ENCODE measurements at places on chromosomes 2 and 18.
A peak's percentile ranks its signal among the peaks of the same experiment; 100 is the strongest.

GRCh38 chr2:8495189-8495989 is 186.5 kb upstream of the ID2 start:
- no peak for DNase-seq

- no peak for DNase-seq
Observed at GRCh38 chr2:44952143-44952805, 10.8 kb downstream of the SIX3 start.

DNA sequence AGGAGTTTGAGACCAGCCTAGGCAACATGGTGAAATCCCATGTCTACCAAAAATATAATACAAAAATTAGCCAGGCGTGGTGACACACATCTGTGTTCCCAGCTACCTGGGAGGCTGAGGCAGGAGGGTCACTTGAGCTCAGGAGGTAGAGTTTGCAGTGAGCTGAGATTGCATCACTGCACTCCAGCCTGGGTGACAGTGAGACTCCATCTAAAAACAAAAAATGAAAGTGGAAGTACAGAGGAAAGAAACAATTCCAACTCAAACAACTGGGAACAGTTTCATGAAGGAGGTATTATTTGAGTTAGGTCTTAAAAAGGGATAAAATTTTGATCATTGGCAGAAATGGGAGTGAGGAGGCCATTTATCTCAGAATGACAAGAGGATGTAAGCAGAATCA is 6.3 kb upstream of the RAB1A start:
- no peak for DNase-seq

- DNase-seq, result no peak
Observed at GRCh38 chr2:144496092-144496976, 23.6 kb downstream of the ZEB2 start.

- DNase-seq, result no peak
Observed at GRCh38 chr18:51110073-51110797, 80.2 kb downstream of the SMAD4 start.

- DNase-seq, result no peak
Observed at GRCh38 chr18:41320100-41320499, 634.9 kb upstream of the PIK3C3 start.

- no peak for DNase-seq
Observed at GRCh38 chr2:213221957-213222356, 62.3 kb upstream of the SPAG16 start.

DNA sequence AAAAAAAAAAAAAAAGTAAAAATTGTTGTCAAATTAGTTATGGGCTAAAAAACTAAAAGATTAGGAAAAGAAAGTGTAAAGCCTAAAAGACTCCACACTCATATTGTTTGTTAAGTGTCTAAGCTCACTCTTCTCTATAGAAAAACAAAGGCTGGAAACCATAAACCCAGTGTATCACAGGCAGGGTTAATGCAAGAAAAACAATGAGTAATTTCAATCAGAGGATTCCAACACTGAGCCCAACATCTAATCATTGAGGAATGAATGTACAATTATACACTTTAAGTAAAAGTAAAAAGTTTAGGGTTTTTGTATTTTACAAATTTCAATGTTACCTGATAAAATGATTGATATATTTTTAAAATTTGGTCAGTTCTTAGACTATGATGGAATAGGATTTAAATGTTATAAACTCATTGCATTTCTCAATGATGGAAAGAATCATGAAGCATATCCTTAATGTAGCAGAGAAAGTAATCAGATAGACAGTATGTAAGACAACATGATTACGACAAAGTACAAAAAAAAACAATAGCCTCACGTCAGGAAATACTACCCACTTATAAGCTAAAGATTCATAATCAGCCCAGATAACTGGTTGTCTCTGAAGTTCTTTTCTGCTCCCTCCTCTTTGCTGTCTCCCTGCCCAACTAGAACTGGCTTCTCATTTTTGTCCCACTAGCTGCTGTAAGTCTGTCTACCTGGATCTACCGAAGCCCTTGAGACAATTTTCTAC is 44.5 kb upstream of the SP3 start:
- DNase-seq, result no peak

DNA sequence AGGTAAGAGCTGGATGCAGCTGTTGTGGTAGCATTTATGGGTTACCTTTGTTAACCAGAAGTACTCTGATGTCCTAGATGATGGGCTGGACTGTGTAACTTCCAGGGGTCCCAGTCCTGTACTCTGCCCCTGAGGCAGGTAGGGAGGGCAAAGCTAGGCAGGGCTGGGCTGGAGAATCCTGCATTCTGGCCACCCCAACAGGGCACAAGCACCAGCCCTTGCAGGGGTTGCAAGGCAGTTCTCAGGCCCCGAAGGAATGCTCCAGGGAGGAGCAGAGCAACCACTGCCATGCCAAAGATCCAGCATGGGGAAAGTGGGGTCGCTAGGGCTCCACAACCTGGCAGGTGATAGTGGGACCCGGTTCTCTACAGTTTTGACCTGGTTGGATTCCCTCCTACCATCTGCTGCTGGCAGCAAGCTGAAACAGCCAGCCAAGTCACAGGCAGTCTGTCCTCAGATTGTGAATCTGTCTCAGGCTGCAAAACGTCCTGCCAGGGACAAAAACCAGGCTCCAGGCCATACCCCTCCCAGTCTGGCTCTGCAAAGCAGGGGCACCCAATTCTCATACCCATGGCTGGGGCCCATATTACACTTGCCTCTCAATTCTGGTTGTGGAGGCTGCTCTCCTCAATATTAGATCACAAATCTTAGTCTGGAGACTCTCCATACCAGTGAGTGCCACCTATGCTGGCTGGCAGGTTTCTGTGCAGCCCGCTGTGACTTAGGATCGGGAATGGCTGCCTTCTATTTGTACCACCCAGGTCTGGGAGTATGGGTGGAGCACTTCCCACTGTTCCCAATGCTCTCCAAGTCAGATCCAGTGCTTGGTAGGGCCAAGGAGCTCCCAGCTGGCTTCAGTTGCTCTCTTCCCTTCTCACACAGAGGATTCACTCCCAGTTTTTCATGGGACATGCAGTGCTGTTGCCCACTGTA is 61.1 kb downstream of the SMCHD1 start:
- DNase-seq, result no peak

- no peak for DNase-seq
Observed at GRCh38 chr2:67216881-67217280, 180.3 kb upstream of the ETAA1 start.

DNA sequence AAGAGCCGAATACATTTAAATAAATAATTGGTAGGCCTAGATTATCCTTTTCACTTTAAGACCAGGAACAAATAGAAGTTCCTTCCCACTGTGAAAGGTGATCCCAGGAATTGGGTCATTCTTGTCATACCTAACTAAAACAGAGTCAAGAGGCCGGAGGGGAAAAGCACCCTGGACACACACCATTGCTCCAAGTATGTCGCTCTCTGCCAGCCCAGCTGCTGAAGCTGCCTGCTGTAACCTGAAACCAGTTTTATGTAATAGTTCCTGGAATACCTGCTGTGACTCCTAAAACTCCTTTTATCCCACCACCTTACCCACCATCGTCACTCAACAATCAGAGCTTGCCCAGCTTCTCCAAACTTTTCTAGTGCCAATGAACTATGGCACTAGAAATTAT is 217.1 kb downstream of the PTPRM start:
- no peak for DNase-seq

- DNase-seq, result no peak
Observed at GRCh38 chr2:46963941-46964673, 48.5 kb upstream of the MCFD2 start.

DNA sequence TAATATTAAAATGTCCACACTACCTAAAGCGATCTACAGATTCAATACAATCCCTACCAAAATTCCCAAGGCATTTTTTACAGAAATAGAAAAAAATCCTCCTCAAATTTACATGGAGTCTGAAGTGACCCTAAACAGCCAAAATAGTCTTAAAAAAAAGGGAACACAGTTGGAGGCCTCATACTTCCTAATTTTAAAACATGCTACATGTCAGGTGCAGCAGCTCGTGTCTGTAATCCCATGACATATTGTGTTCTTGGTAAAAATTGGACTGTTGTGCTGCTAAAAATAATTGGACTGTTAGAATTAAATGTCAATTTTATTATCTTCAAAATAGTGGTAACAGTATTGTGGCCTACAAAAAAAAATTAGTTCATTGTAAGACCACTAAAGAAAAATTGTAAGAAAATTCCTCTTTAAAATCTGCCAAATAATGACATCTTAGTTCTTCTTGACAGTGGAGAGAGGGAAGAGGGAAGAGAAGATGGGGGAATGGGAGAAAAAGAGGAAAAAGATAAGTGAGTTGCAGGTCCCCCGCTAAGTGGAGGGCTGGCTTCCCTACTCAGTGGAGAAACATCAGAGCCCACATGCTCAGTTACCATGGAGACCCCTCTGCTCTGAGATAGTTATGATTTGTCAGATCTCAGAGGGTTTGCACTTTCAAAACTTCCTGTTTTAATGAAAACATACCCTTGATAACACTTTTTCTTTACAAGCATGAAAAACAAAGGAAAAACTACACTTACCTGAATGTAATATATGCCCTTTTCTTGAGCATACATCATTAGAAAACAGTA is 46.5 kb downstream of the UNC50 start:
- DNase-seq, result no peak

- no peak for DNase-seq
Observed at GRCh38 chr2:177812713-177813396, 259.7 kb downstream of the PDE11A start.

- DNase-seq, result no peak
Observed at GRCh38 chr2:654896-655295, 22.3 kb downstream of the TMEM18 start.

DNA sequence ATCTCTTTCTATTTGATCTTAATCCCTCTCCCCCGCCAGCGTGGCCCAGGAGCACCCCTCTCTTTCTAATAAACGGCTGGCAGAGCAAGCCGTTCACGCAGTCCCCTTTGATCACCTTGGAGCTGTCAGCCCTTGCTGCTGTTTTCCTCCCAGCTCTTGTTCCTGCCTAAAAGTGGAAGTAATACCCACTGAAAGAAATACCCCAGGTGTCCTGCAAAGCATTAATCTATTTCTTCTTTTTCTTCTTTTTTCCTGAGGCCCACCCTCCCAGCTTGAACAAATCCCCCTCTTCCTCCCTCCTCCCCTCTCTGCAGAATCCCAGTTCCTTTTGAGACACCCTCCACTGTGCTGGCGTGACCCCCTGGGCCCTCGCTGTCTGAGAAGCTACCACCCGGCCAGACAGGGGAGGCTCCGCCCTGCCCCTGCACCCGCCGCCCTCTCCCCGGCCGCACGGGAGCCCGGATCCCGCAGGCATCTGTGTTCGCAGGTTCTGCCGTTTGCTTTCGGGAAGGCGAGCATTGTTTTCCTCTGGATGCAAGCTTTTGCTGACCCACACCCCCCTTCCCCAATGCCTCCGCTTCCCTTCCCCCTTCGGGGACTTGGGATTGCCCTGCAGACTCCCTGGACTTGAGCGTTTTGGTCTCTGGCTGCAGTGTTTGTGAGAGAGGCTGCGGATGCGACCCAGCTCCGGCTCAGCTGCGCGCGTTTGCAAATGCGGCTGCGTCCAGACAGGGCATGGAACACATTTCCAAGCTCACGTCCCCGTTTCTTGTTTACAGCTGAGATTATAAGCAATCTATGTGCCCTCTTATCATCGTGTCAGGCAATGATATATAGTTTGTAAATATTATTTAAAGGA is 631.5 kb downstream of the NYAP2 start:
- peak; percentile 70 for DNase-seq

DNA sequence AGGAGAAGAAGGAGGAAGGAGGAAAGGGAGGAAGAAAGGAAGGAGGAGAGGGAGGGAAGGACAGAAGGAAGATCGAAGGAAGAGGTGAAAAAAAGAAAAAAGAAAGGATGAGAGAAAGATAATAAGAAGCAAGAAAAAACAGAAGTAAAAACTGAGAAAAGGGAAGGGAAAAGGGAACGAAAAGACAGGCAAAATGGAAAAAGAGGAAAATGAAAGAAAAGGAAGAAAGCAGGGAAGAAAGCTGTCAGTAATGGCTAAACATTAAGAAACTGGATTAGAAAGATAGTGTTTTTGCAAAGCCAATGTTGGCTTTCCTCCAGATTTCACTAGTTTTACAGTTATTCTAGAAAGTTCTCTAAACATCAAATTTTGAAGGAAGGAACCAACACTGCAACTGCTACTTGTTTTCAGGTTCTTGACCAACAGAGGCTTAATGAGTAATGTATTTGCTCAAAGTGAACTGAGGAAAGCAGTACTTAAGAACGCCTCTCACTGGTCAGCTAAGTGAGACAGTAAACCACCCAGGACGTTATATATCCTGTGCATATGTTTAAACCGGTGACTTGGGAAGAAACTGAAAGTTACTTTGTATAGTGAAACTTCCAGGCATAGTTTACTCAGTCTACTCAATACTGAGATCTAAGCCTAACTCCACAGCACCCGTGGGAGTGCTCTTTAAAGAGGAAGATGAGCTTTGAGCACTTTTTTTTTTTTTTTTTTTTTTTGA is 286.2 kb upstream of the TRIB2 start:
- no peak for DNase-seq

GRCh38 chr2:121219866-121220265 is 65.1 kb downstream of the TFCP2L1 start:
- no peak for DNase-seq

- no peak for DNase-seq
Observed at GRCh38 chr2:726169-726568, 49.0 kb upstream of the TMEM18 start.

GRCh38 chr18:13359210-13359609 is 140.7 kb downstream of the LDLRAD4 start:
- no peak for DNase-seq

DNA sequence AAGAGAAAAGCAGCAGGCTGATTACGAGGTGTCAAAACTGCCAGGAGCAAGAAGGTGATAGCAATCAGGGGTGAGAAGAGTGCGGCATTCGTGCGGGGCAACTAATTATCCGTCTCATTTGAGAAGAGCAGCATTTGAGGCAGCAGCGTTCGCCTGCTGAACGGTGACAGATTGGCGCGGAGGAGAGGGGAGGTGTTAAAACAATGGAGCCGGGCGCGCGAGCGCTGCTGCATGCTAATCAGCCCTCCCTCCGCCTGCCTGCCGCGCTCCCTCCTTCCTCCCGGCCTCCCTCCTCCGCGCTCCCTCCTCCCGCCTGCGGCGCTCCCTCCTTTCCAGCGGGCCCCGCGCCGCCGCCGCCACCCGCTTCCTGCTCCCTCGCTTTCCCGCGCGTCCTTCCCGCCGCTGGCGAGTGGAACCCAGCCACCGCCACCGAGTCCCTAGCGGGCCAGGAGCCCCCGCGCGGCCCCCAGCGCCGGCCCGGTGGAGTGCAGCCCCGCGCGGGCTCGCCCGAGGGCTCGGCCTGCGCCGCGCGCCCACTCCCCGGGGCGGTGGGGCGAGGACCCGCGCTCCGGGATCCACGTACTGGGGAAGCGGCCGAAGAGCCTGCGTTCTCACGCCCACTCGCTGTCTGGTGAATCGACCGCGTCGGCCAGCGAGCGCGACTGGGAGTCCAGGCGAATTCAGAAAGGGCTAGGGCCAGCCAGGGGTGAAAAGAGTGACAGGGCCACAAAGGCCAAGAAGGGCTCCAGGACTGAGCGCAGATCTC is 69.5 kb upstream of the PSMD14 start:
- no peak for DNase-seq

- DNase-seq, result no peak
Observed at GRCh38 chr2:37947306-37947705, 22.2 kb downstream of the RMDN2 start.

DNA sequence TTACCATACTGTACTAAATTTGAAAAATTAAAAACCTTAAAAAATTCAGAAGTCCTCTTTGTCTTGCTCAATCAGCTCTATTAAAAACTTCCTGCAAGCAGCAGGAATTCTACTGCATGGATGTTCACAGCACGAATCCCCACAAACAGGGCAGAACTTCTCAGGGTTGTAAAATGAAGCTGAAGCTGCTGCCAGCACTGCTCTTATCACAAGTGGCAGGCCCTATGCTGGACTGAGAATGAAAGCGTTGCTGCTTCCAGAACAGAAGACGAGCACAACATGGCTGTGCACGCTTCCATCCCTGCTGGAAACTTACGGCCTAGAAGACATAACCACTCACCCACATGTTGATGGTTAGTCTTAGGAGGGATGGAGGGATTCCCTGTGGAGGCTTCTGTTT is 134.0 kb downstream of the RAB3GAP1 start:
- DNase-seq, result no peak
